ENCODE measurements at places on chromosomes 6 and 20.
A peak's percentile ranks its signal among the peaks of the same experiment; 100 is the strongest.

GRCh38 chr20:41030531-41031242 lies 2.1 kb downstream of the TOP1 start:
- DNase-seq = no peak

GRCh38 chr20:49575551-49576060 lies 7.7 kb upstream of the PTGIS start:
- DNase-seq = no peak

- DNase-seq = no peak
These were observed 48.5 kb upstream of the PDYN start for GRCh38 chr20:2042400-2042799.

DNA sequence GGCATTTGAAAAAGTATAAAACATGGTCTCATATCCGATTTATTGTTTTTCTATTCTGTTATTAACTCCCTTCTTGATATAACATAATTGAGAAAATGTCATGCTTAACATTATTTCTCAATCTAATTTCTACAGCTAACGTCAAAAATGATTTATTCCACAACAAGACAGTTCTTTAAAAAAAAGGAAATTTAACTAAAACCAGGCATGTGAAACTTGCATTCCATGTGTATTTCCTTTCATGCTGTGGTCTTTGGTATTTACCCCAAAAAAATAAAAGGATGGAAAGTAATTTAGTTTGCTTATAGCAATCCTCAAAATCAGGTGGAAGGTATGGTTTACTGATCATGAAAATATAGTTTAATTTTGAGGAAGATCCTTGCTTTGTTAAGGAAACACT lies 142.8 kb downstream of the COL21A1 start:
- no peak for DNase-seq

DNA sequence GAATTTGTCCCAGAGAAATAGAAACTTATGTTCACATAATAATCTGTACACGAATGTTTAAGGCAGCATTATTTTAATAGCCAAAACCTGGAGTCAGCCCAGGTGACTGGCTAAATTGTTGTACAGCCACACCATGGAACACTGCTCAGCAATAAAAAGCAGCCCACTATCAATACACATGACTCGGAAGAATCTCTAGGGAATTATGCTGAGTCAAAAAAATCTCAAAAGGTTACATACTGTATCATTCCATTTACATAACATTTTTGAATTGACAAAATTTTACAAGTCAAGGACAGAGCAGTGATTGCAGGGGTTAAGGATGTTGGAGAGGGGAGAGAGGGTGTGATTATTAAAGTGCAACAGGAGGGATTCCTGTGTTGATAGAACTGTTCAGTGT lies 163.4 kb downstream of the UBE3D start:
- DNase-seq = no peak

DNA sequence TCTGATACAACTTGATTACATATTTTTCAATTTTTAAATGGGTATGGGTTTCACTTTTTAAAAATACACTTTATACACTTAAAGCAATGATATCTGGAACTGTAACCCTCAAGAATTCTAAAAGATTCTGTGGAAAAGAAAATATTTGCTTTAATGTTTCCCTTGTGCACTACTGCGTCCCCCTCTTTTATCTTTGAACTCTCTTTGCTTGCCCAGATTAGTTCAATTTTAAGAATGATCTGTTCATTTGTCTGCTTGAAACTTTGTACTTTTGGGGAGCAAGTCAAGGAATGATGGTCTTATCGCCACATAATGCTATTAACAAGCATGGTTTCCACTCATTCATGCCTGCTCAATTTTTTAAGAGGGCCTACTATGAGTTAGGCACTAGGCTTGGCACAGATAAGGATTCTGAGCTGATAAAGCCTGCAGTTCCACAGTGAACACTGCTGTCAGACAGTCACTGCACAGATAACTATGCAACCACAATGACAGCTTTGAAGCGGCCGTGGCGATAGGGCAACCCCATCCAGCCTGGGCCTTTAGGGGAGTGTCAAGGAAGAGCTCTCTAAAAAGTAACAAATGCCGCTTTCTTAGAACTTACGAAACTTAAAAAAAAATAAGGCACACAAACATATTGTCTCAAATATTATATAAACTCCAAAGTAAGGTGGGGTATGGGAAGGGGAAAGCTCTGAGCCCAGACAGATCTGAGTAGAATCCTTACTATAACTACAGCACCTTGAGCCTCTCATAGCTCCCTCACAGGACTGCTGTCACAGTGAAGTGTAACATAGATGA lies 29.7 kb downstream of the FYN start:
- peak; percentile 80 for DNase-seq
